T1000 (cell line): ENCODE measurements at places on chromosomes 1 and 21.

DNA sequence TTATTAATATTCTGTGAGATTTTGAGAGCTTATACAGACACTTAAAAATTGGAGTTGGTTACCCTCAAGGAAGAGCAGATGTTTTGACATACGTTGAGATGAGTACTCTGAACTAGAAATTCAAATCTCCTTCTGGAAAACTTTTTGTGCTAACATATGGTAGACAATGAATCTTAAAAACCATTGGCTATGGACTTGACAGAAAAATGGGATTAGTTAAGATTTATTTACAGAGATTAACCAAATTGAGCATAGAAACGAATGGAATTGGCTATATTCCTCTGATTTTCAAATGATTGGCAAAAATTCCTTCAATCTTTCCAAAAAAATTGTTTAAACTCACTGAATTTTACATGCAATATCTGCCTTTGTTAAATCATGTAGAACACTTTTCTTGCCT lies 1392.9 kb downstream of the BRINP3 start:
- no peak for DNase-seq

GRCh38 chr1:219507437-219507836 lies 105.5 kb downstream of the ZC3H11B start:
- no peak for DNase-seq

GRCh38 chr1:177928194-177928593 lies 41.7 kb downstream of the SEC16B start:
- no peak for DNase-seq

- no peak for DNase-seq
Observed at GRCh38 chr1:197981561-197981960, 64.4 kb downstream of the LHX9 start.

DNA sequence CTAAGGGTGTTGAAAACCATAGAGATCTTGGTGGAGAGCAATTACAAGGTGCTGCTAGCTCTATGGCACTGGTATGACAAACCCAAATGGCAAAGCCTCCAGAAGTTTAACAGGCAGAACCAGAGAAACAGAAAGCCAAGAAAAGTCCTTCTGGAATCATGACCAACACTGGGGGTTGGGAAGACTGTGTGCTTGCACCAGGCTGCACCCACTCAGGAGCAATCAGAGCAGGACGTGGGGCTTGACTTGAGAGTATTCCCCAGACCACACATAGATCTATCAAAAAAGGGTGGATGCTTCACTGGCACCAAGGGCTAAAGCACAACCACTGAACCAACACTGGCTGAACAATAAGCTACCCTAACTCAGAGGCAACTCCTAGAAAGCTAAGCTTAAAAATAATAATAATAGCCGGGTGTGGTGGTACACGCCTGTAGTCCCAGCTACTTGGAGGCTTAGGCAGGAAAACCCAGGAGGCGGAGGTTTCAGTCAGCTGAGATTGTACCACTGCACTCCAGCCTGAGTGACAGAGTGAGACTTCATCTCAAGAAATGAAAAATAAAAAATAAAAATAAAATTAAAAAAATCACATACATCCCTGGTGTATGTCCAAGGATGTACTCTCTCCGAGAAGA lies 20.1 kb upstream of the ENSA start:
- no peak for DNase-seq

- DNase-seq = no peak
Observed at GRCh38 chr21:18155508-18156193, 89.0 kb upstream of the CHODL start.

DNA sequence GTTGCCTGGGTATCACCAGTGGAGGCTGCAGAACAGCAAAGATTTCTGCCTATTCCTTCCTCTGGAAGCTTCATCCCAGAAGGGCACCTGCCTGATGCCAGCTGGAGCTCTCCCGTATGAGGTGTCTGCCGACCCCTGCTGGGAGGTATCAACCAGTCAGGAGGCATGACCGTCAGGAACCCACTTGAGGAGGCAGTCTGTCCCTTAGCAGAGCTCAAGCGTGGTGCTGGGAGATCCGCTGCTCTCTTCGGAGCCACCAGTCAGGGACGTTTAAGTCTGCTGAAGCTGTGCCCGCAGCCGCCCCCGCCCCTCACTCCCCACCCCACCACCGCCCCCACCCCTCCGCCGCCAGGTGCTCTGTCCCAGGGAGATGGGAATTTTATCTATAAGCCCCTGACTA lies 23.1 kb upstream of the HFM1 start:
- no peak for DNase-seq

DNA sequence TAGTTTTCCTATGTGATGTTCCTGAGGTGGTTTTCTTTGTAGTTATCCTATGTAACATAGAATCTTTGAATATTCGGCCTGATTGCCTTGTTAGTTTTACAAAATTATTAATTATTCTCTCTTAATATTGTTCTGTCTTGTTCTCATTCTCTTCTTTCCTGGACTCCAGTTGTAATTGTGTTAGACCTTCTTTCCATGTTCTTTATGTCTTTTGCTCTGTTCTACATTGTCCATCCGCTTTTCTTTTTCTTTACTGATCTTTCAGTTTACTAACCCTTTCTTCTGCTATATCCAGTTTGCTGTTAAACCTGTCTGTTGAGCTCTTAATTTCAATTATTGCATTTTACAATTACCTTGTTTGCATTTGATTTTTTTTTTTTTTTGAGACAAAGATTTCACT lies 89.3 kb downstream of the PEX14 start:
- DNase-seq = no peak

DNA sequence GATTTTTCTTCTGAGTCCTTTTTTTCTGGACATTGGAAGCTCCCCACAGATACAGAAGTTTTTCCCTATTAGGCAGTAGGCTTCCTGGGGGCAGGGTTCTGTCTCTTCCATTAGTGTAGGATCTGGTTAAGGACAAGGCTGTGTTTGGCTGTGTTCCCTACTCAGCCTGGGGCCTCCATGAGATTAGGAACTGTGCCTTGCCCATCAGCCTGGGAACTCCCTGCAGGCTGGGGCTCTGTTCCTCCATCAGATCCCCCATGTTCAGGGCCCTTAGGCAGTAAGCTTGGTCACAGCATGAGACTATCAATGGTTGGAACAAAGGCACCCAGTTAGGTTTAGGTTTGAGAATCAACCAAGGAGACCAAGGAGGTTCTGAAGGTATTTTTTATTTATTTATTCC lies 22.7 kb downstream of the NAV1 start:
- DNase-seq = no peak

DNA sequence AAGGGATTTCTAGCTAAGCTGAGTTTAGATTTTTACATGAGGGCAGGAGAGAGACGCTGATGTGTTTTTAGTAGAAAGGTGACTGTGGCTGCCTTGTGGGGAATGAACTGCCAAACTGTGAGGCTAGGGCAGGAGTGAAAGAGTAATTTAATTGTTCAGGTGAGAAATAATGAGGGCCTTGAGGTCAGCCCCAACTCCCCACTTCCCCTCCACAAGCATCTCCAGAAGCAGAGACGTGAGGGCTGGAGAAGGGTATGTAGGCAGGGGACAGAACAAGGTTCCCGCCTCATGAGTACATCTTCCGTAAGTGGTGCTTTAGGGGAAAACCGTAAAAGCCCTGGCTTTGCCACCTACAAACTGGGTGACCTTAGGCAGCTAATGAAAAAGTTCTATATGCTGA lies 70.8 kb downstream of the WARS2 start:
- DNase-seq = no peak

- DNase-seq = no peak
Observed at GRCh38 chr1:151133018-151133806, 13.2 kb downstream of the SEMA6C start.

GRCh38 chr1:160261556-160261892 lies 825 bp downstream of the DCAF8 start:
- no peak for DNase-seq

GRCh38 chr1:152643945-152644344 lies 19.2 kb upstream of the LCE2D start:
- no peak for DNase-seq

GRCh38 chr1:53476579-53476978 lies 17.4 kb downstream of the DMRTB1 start:
- no peak for DNase-seq

- DNase-seq = no peak
Observed at GRCh38 chr1:167435484-167435883, 82.8 kb downstream of the CD247 start.

DNA sequence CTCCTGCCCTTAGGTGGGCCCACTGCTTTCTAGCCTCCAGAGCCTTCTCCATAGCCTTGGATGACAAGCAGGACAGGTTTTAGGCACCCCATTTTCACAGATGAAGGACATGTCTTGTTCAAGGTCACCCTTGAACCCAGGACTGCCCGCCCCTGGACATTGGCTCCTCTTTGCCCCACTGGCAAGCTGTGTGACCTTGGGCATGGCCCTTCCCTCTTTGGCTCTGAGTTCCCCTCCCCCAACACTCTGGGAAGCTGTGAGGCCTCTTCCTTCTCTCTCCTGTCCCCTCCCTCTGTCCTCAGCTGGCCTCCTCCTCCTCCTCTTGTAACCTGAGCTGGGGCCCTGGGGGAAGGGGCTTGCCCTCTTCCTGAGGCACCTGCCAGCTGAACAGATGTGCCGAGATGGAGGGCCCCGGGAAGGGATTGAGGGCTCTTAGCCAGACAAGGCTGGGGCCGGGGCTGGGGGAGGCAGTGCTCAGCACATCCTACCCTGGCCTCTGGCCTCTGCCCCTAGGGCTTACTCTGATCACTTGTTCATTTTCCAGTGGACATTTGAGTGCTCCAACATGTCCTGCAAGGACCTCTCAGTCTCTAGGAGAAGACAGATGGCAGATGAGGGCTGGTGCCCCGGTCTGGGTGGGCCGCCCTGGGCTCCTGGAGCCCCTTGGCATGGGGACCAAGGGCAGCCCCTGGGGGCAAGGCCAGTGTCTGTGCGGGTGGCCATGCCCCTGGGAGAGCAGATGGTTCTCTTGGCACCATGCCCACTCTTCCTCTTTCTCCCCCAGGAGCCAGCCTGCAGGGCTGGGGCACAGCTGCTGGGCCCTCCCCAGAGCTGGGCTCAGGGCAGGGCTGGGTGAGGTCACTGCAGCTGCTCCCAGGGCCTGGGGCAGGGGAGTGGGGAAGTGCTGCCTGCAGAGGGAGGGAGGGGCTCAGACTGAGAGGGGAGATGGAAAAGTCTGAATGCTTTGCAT lies 10.7 kb downstream of the FOXO6 start:
- DNase-seq = no peak

- no peak for DNase-seq
Observed at GRCh38 chr1:170407138-170407537, 124.8 kb upstream of the GORAB start.

- DNase-seq = peak; percentile 45
Observed at GRCh38 chr1:29639741-29640427, 403.6 kb downstream of the PTPRU start.

DNA sequence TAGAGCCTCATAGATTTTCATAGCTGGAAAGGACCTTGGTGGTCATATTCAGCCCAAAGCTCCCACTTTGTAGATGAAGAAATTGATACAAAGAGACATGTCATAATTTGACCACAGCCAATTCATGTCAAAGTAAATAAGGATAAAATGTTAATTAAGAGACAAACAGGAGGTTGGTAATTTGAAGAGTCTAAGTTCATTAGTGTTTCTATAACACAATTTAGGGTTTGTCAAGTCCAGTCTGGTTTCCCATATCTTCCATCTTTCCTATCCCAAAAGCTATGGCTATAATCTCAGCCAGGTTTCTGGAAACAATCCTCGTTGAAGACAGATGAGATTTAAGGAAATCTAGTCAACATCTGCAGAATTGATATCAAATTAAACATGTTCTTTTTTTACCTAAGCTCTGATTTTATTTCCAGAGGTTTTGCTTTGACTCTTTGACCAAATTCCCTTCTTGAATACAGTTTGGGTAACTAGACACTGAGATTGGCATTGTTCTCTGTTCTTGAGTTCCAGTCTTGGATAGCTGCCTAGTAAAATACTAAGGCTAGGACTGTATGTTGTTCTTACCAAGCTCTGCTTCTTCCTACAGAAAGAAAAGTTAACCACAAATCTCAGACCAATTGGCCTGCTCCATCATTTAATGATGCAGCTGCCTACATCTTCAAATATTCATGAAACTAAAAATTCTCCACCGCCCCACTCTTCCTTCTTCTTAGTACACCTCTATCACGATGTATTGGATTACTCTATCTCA lies 62.0 kb downstream of the SLC44A5 start:
- no peak for DNase-seq

DNA sequence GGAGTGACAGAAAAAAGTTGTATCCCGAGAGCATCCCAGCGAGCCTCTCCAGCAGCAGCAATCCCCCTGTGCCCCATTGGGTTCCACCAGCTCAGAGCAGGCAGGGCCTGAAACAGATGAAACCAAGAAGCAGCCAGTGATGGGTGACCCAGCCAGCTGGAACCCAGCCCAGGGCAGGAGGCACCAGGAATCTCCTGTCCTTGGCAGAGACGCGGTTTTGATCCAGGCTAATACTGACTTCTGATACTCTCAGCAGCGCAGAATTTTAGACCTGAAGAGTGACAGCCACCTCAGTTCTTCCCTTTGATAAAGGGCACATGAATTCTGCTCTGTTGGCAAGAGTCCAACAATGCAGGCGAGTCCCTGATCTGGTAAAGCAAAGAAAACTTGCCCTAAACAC lies 11.4 kb upstream of the OLIG1 start:
- no peak for DNase-seq

GRCh38 chr1:230137337-230137815 lies 70.3 kb downstream of the GALNT2 start:
- no peak for DNase-seq

DNA sequence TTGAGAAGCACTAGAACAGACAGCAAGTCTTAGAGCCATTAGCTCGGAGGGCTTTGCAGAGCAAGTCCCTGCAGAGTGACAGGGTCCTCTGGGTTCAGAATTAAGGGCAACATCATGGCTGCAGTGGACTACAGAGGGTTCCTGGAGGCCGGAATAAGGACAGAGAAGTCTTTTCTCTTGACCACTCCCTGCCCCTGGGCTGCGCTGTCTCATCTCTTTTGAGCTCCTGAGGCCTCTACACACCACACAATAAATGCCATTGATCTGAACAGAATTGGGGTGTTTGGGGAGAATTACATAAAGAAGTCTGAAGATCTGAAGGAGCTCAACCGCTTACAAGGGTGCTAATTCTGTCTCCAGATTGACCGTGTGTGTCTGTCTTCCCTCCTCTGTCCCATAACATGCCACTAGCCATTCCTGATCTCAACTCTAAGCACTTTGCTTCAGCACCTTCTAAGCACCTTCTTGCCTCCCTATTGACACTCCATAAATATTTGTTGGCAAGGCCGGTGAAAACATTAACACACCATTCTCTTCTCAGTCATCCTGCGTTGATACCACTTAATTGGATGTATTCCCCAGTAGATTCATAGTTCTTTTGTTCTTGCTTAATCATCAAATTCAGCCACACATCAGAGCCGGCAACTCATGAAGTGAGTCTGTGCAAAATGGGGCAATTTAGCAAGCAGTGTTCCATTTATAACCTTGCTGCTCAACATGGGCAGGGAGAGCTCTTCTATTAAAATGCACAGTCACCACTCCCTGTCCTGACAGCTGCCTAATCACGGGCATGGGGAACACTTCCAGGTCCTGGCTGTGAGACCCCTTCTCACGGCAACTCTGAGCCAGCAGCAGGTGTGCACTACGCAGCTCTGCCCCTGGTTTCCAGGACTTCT lies 49.7 kb downstream of the NMNAT2 start:
- DNase-seq = no peak

- no peak for DNase-seq
Observed at GRCh38 chr1:52913014-52913413, 8.5 kb downstream of the ECHDC2 start.
